ENCODE measurements at places on chromosomes 3 and 15.

- peak; percentile 75 for DNase-seq
These were observed 104.1 kb downstream of the TPRG1 start for GRCh38 chr3:189275852-189276251.

DNA sequence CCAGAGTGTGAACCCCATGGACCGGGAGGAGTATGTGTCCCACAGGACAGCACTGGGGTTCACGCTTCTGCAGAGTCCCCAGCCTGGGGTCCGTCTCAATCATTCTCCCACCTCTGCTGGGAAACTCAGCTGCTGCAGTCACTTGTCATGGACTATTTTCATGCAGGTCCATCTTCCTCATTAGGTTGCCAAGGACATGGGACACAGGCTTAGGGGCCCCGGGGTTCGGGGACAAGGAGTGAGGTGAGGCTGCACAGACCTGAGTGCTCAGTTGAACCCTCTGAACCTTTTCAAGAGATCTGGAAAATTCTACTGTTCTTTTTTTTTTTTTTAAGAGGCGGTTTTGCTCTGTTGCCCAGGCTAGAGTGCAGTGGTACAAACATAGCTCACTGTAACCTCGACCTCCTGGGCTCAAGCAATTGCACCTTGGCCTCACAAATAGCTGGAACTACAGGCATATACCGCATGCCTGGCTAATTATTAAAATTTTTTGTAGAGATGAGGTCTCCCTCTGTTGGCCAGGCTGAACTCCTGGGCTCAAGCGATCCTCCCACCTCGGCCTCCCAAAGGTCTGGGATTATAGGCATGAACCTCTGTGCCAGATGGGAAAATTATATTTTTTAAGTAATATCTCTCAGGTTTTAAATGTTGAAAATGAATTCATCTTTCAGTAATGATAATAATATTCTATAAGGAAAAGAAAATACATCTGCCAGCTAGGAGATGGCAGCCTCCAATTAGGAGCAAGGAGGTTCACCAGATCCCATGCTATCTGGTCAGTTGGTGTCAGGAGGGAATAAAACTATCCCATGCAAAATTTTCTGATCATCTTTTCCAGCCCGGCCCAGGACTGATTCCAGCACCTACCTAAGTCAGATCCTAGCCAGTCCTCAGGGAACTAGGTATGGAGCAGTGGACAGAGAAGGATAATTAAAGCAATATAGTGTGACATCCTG lies 45.2 kb downstream of the RPN1 start:
- no peak for DNase-seq

DNA sequence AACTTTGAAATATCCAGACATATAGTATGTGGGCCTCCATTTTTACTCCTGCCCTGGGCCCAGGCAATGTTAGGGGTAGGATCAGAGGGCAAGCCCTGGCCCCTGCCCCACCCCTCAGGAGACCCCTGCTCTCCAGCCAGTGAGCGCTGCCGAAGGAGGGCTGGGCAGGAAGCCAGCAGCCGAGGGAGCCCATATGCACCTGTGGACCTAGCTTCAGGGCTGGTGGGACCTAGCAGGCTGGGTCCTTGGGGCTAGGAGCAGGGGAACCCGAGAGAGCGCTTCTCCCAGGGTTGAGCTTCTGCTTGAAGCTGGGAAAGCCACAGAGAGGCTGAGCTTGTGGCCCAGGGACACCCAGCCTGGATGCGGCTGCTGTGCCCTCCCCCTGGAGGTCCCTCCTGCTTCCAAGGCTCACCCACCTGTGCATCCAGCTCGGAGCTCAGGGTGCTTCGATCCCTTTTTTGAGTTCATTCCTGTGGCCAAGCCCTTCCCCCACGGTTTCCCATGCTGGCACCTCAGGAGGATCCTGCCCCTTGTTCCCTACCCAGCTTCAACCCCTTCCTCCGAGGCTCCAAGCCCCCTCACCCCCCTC lies 21.0 kb upstream of the CYP11A1 start:
- DNase-seq, result no peak

DNA sequence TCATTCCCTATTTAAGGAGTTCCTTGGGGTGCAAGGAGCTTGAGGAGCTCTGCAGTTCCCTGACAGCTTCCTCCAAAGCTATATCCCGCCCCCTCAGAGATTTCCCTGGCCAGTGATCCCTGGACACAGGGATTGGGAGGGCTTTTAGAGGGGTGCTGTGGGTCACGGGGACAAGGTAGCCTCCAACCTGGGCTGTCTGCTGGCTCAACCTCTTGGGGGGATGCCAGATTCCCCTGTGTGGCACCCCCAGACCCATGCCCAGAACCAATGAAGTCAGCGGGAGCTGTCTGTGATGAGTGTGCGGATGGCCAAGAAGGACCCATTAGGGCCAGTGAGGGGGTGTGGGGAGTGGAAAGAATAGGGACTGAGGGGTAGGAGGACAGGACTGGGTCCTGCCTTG lies 21.0 kb upstream of the ATP2B2 start:
- DNase-seq, result no peak

DNA sequence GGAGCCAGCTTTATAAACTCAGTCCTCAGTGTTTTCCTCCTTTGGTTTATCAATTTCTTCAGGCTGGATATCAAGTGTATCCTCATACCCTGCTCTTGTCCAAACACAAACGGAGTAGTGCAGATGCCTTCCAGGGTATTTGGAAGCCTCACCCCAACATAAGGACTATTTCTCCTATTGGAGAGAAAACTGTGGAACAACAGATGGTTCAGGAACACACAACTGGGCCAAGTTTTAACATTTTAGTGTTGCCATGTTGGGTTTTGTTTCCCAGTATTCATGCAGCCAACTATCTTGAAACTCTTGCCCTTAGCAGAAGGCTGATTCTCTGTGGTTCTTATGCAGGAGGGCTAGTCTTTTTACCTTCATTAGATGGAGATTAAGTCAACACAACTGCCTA lies 398.1 kb downstream of the GABRB3 start:
- no peak for DNase-seq

DNA sequence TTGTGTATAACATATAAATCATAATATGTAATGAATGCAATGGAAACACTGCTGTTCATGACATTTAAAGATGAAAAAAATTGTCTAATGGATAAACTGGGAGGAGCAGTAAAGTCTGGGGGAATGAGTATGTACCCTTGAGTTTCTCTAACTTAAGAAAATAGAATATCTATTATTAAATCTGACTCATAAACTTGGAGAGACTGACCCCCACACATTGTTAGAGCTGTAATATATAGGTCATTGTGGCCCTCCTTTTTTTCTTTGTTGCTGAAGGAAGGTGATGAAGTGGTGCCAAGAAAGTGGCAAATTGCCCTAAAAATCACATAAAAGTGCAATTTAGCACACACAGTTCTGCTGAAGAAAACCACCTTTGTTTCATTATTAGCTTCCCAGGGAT lies 389.8 kb upstream of the RARB start:
- no peak for DNase-seq

GRCh38 chr15:69990566-69991421 lies 106.9 kb downstream of the TLE3 start:
- no peak for DNase-seq

DNA sequence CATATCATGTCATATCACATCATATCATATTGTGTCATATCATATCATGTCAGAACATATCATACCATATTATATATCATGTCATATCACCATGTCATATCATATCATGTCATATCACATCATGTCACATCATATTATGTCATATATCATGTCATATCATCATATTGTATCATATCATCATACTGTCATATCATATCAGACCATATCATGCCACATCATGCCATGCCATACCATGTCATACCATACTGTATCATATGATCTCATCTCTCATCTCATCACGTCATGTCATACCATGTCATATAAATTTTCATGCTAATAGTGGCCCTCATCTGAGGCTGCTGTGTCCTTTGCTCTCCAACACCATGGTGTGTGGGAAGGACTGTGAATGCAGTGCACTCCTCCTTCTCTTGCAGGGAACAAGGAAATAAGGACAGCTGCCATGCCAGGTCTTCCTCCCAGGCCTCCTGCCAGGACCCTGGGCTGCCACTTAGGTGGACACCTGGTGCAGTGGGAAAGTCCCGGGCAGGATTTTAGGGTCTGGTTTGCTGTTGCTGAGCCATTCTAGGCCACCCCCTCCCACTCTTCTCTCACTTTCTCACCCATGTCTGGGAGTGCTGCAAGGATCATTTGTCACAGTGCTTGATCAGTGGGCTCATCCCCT lies 72.4 kb upstream of the TRPM1 start:
- DNase-seq, result no peak

- DNase-seq, result no peak
These were observed 102.8 kb downstream of the SOX14 start for GRCh38 chr3:137866933-137867332.

- DNase-seq, result peak; percentile 97
These were observed 6.5 kb upstream of the ALDH1A3 start for GRCh38 chr15:100873029-100873677.

DNA sequence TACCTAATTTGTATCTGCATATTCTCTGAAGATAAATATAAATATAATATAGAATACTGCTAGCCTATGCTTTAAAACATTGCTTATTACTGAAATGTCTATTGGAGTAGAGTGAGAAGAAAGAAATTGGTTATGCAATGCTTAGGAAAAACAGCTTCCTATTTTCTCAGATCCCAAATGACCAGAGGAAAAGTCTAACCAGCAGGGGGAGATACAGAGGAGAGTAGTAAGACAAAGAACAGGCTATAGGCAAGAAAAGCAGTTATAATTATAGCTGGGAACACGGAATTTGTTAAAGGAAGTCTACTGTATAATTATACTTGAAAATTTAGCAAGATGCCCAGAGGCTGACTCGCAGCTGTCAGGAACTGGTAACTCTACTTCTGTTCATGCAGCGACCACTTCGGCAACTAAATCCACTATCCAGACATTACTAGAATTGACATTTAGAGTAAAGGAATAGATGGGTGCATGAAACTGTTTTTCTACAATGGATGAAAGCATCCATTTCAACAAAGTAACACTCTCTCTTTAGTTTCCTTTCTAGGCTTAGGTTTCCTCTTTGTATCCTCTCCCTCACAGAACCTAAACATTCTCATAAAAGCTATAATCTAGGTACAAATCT lies 97.2 kb downstream of the TBC1D5 start:
- DNase-seq, result peak; percentile 74

GRCh38 chr3:31661286-31661685 lies 128.6 kb downstream of the STT3B start:
- DNase-seq, result no peak

GRCh38 chr15:39340903-39341645 lies 239.8 kb upstream of the THBS1 start:
- DNase-seq, result no peak

- peak; percentile 52 for DNase-seq
These were observed 48.9 kb downstream of the NIPA2 start for GRCh38 chr15:22887157-22887951.

DNA sequence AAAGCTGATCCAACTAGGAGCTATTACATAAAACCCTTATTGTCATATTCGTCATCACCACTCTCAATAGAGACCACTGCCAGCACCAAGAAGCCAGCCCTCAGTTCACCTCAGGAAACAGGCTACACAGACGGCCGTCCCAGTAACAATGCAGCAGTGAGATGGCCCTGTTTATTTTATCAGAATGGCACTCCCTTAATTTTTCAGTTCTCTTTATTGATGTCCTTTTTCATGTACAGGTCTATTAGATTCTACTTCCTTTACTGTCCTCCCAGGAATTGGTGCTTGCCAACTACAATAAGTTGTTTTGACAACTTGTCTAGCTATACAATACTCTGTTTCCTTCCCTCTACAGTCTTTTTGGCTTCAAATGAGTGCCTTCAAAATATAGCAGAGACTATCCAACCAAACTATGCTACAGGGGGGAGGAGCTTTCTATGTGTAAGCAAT lies 272.5 kb downstream of the ZBTB20 start:
- DNase-seq, result no peak

DNA sequence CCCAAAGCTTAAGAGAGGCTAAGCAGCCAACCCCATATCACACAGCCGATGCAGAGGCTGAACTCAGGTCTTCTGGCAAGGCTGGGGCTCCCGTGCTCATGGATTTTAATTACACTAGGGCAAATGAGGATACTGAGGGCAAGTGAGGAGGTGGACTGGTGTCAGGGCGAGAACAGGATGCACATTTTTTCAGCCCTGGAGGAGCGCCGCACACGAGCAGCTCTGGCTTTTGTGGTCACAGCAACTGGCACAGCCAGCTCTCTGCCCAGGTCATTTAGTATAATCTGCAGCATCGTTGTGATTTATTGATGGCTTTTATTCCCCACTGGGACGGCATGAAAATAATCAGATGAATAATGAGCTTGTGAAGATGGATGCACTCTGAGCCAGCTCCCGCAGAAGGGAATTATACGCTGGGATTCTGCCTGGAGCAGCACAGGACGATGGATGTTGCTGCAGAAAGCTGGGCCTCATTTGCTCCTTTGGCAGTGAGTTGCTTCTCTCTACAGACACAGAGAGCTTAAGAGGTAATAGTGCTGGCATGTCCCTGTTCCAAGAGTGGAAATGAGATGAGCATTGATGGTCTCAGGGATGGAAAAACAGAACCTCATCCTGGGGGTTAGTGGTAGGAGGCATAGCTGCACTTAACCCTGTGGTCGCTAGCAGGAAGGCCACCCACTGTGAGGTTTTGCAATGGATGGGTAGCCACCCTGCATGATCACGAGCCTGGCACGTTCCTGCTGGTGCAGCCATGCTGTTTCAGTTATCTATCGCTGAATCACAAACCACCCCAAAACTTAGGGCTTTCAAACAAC lies 135.4 kb downstream of the UACA start:
- DNase-seq, result peak; percentile 95

DNA sequence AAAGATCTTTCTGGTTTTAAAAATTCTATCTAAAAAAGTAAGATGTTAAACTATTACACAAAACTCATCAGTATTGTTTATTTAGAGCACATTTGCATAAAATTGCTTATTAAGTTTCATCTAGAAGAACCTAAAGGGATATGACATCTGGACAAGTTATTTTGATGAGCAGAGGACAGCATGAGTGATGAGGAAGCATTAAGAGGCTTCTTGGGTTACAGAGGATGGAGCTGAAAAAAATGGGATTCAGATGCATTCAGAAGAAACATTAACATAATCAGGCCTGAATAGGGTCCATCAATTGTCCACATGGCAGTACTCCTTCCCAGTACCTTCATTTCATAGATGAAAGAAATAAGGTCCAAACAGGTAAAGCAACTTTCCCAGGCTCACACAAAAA lies 41.6 kb downstream of the IMPG2 start:
- no peak for DNase-seq

DNA sequence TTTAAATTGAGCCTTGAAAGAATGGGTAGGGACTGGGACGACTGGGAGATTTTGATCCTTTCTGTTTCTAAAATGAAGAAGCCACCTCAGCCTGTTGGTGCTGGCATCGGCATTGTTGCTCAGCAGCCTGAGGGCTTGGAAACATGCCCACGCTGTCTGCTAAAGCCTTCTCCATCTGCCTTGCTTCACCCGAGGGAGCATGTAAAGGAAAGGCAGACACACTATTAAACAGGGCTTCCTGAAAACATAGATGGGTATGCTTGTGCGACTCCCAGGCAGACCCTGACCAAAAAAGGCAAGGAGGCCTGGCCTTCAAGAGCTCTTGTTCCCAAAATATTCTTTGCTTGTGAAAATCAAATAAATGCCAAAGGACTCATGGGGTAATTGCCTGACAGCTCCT lies 84.2 kb upstream of the SLC4A7 start:
- DNase-seq, result no peak

GRCh38 chr3:99647081-99647480 lies 8.7 kb downstream of the COL8A1 start:
- no peak for DNase-seq

- DNase-seq, result peak; percentile 62
These were observed 10.2 kb upstream of the PLXND1 start for GRCh38 chr3:129616713-129617112.
